ENCODE measurements at places on chromosomes 6 and 20. TPM values are rescaled to one million over a fixed set of nuclear protein-coding genes. Genes with fewer than 3 reads are reported as not detected.
A peak's percentile ranks its signal among the peaks of the same experiment; 100 is the strongest.

DNA sequence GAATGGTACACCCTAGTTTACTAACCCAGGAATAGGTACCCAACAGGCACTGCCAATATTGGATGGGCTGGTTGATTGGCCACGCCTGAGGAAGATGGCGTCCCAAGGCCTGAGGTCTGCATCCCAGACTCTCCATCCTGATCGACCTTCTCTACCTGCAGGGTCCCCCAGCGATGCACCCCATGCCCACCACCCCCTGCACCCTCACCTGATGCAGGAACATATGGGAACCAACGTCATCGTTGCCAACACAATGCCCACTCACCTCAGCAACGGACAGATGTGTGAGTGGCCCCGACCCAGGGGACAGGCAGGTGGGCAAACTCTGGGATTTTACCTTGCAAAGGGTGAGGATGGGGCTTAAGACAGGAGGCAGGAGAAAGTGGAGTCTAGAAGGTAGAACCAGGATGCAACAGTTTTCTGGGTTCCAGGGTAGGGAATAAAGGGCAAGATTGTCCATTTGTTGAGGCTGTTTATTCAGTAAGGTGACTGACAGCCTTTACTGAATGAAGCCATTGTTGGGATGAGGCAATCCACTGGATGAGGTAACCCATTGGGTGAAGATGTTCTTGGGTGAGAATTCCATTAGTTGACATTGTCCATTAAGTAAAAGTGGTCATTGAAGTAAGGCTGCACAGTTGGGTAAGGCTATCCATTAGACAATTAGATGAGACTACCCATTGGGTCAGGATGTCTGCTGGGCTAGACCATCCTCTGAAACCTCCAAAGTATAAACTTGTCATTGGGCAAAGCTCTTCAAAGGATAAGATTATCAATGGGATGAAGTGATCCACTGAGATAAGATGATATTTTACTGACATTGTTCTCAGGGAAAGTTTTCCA lies 47.3 kb upstream of the TTPAL start:
- DNase-seq: no peak

GRCh38 chr6:112770308-112770707 lies 423.2 kb downstream of the RFPL4B start:
- no peak for DNase-seq

LRRN4 gene
- 1.2 TPM for total RNA-seq

METTL24 gene
- total RNA-seq: 18.0 TPM

DNA sequence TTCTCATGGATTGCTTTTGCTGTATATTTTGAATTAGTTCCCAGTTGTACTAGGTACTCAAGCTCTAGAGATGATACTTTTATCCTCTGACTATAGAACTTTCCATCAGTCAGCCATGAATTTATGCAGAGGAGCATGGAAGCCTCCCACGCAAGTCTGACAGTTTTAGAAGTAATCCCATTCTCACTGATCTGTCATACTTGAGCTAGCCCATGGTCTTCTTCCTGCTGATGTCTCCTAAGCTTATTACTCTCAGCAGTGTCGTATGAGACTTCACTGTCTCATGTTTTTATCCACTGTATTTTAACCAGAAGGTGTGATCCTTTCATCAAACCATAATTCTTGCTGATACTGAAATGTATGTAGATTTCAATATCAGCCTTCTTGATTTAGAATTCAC lies 715.2 kb upstream of the MARCKS start:
- no peak for DNase-seq

- DNase-seq: peak; percentile 20
Observed at GRCh38 chr6:46323312-46323965, 152.7 kb upstream of the ENPP5 start.

- no peak for DNase-seq
Observed at GRCh38 chr6:129672881-129673631, 36.9 kb downstream of the ARHGAP18 start.

SNX14 gene
- total RNA-seq: 41.8 TPM

MMP24OS gene
- 22.6 TPM for total RNA-seq

- DNase-seq: no peak
Observed at GRCh38 chr20:49880177-49880576, 35.2 kb downstream of the SPATA2 start.

VGLL2 gene
- not detected for total RNA-seq

DNA sequence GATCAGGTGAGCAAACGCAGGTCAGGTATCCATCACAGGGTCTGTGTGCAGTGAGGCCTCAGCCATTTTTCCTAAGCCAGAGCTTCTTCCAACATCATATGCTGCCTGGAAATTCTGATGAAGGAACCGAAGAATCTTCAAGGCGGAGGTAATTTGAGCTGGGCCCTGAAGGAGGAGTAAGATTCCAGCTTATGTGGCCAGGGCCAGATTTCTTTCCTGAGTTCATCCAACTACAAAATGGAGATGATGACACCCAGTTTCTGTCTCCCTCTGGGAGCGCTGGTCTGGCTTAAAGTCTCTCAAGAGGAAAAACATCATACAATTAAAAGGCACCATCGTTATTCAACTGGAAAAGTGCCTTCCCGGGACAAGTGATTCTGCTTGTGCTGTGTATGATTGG lies 6.9 kb upstream of the MANBAL start:
- DNase-seq: peak; percentile 50

DNA sequence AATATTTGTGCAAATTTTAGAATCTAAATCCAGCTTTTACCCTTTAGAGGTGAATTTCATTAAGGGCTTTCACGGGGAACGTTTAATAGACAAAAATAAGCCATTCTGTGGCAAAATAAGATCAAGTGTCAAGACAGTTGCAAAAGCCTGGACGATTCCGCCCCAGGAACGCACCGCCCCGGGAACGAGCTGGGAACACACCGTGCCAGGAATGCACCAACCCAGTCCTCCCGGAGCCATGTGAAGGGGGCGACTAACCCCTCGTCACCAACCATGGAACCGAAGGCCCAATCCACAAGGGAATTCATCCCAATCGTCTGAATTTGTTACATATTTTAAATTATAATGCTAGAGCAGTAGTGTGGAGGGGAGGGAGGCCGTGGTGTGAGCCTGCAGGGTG lies 20.8 kb upstream of the TCFL5 start:
- DNase-seq: no peak

DNA sequence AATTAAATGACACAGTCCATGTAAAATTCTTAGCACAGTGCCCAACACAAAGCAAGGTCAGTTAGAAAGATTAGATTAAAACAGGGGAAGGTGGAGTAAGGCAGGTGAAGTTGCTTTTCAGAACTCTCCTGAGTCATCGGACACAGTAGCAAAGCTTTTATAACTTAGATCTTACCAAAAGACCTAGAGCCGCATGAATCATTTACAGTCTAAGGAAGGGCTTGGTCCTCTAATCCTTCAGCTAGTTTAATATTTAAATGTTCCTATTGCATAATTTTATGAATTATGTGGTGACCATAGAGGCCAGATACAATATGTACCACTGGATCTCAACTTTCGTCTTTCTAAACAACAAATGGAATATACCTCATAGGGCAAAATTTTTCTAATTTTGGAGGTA lies 202.1 kb upstream of the SNX9 start:
- no peak for DNase-seq

DNA sequence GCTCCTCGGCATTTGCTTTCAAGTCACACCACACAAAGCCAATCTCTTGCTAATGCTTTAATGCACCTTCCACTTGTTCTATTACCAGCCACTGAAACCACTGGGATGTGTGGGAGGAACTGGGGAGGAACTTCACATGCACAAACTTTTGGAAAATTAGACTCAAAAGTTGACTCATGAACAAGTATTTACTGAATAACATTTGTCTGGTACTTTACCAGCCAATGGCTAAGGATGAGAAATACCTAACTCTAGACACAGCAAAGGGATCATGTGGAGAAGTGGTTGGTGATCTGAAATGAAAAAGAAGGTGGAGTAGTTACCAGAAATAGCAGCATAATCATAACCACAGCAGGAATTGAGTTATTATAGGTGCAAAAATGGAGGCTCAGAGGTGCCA lies 554.0 kb upstream of the NOX3 start:
- no peak for DNase-seq

- DNase-seq: no peak
Observed at GRCh38 chr20:59403261-59403961, 103.0 kb downstream of the EDN3 start.

PTCRA gene
- not detected for total RNA-seq

TRIM40 gene
- not detected for total RNA-seq

SULF2 gene
- total RNA-seq: 558 TPM

DNA sequence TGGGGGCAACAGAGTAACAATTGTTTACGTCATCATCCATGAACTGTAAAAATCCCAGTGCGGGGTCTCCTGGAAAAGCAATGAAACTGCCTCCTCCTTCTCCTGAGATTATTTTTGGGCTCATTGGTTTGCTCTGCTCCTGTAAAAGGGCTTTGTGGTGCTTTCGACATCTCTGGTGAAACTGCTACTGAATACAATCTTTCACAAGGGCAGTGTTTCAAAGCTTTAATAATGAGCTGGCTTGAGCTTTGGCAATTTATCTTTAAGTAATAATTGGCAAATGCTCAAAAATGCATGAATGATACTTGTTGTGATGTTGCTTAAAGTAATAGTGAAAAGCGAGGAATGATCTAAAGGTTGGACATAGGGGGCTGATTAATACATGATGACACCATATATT lies 43.5 kb upstream of the ENPP1 start:
- no peak for DNase-seq

- no peak for DNase-seq
Observed at GRCh38 chr6:16966791-16967469, 134.9 kb upstream of the STMND1 start.

BPIFA1 gene
- total RNA-seq: not detected

LTA gene
- total RNA-seq: 0.30 TPM

DNA sequence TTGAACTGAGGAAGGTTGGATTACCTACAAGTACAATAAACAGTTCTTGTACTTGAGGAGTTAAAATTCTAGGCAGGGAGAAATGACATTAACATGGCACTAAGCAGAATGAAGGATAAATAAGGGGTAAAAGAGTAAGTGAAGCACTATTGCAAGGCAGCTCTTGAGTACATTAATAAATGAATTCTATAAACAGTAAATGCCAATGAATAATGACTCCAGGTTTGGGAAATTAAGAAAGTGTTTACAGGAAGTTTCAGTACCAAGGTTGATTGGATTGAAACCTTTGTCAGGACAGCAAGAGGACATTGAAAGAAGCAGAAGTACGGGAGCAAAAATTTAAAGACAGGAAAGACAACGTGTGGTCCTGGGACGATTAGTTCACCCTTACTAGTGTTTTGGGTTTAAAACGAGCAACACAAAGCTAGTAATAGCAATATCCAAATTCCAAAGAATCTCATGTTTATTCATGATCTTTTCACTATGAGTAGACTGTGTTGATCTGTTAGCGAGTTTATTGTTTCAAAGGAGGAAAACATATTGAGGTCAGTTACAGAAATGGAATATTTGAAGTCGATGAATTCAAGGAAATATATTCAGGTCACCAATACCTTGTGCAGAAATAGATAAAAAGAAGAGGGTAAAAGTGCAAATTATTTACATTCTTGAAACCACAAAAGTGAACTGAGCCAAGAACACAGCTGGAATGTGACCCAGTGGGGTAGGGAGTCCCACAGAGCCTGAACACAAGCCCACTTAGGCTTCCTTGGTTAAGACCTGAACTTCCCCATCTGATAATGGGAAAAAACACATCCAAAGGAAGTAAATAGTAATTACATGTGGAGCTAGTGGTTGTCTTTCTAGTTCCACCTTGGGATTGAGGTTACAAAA lies 80.8 kb downstream of the MKKS start:
- DNase-seq: no peak

AFDN gene
- total RNA-seq: 146 TPM

DNA sequence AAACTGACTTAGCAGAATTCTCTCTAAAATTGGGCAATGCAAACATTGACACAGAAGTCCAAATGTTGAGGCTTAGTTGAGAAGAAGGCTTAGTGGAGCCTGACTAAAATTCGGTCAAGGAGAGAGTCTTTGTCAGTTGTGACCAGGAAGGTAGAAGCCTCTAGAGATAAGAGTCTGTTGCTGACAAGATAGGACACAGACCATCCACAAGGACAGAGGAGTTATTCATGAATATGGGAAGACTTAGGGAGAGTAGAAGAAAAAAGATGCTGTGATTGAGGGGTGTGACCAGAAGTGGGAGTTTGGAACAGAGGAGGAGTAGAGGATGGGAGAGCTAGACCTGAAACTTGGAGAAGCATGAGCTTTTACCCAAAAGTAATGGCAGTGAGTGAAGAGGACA lies 7.2 kb upstream of the FAXC start:
- DNase-seq: no peak

- no peak for DNase-seq
Observed at GRCh38 chr20:11676630-11677287, 240.9 kb upstream of the BTBD3 start.

DNA sequence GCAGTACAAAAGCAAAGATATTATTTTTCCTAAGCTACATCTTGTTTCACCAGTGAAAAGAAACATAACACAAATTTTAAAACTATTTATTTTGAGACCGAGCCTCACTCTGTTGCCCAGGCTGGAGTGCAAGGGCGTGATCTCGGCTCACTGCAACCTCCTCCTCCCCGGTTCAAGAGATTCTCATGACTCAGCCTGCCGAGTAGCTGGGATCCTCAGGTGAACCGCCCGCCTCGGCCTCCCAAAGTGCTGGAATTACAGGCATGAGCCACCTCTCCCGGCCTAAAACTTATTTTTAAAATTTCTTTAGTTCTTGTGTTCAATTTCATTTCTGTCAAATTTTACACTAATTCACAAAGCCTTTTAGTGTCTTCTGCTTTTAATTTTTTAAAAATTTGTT lies 5.9 kb downstream of the SRSF12 start:
- no peak for DNase-seq

- no peak for DNase-seq
Observed at GRCh38 chr6:155795173-155795796, 339.6 kb upstream of the NOX3 start.

SCP2D1 gene
- not detected for total RNA-seq

CD93 gene
- total RNA-seq: 94.2 TPM

GRCh38 chr20:4793183-4793582 lies 71.5 kb downstream of the PRND start:
- DNase-seq: no peak

TGM3 gene
- total RNA-seq: not detected

GRCh38 chr20:32855387-32855786 lies 3.3 kb upstream of the EFCAB8 start:
- no peak for DNase-seq

MCCD1 gene
- not detected for total RNA-seq

DNA sequence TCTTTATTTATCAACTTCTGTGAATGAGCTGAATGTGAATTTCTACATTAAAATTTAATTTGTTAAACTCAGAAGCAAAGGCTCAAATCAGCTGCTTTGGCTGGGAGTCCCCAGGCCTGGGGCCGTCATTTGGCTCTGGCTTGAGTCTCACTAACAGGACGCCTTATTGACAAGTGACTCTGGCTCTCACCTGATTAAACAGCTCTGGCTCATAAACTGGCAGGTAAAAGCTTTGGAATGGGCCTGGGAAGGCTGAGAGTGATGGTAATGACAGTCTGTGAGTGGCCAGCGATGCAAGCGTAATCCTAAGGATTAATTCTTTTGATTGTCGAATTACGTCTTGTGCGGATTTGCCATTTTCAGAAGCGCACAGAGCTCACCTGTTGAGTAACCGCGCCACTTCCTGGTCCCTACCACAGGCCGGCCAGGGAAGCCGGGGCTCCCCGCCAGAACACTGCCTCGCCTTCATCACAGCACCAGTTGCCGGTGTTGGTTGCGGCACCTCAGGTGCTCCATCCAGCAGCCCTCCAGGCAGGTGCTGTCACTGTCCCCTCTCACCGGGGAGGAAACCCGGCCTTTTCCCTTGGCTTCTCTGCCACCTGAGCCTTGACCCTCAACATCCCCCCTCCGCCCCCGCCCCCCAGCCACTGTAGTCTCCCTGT lies 110.7 kb downstream of the ZDHHC14 start:
- DNase-seq: no peak

- no peak for DNase-seq
Observed at GRCh38 chr6:34597605-34598353, 41.6 kb upstream of the SPDEF start.

Data from uterus (tissue), 4 donors.